ENCODE measurements at places on chromosomes 12 and 14. TPM values are rescaled to one million over a fixed set of nuclear protein-coding genes. Genes with fewer than 3 reads are reported as not detected.

DNA sequence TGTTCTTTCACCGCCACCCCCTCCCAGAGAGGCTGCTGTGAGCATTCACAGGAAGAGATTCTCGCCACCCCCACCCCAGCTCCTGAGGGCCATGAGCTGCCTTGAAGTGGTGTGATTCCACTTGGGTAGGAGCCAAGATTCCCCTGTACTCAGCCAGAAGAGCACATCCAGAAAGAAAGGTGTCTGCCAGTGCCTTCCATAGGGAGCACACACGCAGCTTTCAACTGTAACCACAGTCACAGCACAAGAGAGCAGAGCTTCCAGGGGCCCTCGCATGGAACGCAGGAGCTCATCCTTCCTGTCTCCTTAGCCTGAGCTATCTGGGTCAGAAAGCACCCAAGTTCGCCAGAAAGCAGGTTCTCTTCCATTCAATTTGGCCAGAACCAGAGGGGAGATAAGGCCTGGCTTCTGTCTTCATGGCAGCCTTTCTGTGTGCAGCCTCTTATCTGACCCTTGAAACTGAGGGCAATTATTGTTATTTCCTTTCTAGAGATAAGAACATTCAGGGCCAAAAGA, 66.6 kb upstream of the SCN8A start:
- DNase-seq, result no peak

DNA sequence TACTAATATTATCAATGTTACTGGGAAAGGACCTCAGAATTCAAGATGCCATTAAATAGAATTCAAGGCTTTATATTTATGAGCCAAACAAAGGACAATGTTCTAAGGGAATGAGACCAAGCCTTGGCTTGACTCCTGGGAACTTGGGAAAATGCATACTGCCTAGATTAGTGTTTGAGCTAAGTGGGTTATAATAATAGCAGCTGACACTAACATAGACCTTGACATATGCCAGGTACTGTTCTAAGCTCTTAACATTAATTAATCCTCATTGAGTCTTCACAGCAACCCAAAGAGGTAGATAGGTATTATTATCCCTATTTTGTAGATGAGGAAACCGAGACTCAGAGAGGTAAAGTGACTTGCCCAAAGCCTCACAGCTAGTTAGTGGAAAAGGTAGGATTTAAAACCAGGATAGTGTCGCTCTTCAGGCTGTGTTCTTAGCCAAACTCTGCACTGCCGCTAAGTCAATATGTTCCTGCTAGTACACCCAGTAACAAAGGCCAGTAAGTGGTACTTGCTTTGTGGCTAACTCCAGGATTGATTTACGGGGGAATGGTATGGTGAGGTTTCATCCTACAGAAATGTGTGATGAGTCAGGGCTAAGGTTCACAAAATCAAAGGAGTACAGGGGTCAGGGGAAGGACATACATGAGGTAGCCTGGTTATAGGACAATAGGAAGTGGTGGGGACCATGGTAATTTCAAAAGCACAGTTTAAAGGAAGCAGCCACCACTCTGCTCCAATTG, 35.8 kb upstream of the PRKAB1 start:
- no peak for DNase-seq

GRCh38 chr12:10690906-10691305, 17.1 kb upstream of the STYK1 start:
- no peak for DNase-seq

DNA sequence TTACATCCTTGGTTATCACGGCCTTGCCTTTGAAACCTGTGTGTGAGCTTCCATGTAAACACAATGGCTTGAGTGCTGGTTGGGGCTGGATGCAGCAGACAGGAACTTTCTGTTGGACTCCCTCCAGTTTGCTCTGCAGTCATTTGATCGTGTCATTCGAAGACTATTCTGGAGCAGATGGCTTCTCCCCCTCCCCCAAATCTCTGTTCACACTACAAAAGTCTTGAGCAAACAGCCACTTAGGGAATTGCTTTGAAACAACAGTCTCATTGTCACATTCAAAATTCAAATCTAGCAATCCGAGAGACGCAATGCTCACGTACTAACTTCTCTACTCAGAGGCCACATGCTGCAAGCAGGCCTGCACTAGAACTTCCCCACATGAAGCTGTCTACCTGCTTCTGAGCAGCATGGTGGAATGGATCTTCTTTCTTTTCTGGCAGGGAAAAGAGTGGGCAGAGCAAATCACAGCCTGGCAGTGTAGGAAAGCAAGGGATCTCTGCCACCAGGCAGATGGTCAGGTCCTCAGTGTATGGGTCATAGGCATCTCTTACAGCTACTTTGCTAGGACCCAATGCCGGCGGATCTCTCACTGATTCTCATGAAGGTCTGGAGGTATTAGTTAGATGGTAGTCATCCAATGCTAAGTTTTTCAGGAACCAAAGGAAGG, 214.2 kb downstream of the PPM1H start:
- no peak for DNase-seq

- no peak for DNase-seq
Observed at GRCh38 chr14:71267007-71267513, 359.8 kb downstream of the PCNX1 start.

- no peak for DNase-seq
Observed at GRCh38 chr12:3243376-3244084, 166.4 kb downstream of the TSPAN9 start.

GRCh38 chr12:41407232-41407799, 219.2 kb downstream of the PDZRN4 start:
- DNase-seq, result no peak

DNA sequence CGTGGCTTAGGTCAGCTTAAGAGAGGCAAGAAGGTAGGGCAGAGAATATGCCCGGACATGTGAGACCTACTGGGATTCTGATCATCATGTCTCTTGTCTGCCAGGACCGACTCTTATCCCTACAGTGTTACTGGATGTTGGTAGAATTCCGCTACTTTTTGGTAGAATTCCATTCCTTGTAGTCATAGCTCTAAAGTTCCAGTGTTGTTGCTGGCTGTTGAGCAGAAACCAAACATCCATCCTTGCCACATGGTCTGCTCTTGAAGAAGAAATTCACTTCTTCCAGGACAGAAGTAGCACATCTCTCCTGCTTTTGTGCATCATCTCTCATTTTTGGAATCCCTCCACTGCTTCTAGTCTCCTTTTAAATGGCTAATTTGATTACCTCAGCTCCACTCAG, 453.7 kb downstream of the RPL10L start:
- no peak for DNase-seq

- DNase-seq, result no peak
Observed at GRCh38 chr12:32445356-32445755, 46.0 kb downstream of the FGD4 start.

DNA sequence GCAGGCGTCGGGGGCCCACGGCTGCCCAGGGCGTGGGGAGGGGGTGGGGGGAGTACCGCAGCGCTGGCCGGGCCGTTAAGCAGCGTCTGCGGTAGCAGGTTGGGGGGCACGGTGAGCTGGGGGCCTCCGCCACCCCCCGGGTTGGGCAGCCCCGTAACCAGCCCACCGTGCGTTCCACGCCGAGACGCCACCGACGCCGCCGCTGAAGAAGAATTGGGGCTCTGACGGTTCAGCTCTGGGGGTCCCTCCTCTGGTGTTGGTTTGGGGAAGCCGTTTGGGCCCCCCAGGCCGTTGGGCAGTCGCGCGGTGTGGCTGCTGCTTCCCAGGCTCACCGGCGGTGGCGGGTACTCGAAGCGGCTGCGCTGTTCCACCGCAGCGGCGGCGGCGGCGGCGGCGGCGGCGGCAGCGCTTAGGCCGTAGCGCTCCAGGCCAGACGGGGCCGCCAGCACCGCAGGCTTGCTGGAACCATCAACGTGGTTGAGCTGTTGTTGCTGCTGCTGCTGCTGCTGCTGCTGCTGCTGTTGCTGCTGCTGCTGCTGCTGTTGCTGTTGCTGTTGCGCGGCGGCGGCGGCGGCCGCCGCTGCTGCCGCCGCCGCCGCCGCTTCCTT, 1.5 kb downstream of the IRF2BPL start:
- no peak for DNase-seq

GRCh38 chr12:132453361-132454192, 36.4 kb upstream of the FBRSL1 start:
- DNase-seq, result no peak

DNA sequence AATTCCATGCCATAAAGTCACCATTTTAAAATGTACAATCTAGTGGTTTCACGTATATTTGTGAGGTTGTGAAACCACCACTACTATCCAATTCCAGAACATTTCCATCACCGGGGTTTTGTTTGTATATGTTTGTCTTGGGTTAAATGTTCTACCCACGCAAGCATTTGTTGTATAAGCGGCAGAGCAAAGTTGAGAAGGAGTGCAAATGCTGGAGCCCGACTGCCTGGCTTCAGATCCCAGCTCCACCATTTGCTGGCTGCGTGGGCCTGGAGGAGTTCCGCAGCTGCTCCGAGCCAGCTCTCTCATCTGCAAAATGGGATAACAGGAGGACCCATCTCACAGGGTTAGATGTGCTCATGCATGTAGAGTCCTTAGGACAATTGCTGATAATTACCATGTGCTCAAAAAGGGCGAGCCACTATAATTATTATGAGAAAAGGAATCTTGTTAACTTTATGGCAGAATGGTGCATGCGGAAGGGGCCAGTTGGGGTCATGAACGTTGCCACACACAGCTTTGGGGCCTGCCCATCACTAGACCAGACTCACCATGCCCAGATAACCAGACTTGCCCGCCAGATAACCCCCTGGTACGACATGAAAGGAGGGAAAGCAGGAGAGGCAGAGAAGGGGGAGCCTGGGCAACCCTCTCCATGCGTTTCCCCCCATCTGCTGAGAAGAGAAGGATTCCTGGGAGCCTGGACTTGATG, 6.4 kb downstream of the ACTN1 start:
- DNase-seq, result no peak

GRCh38 chr14:91211017-91211416, 33.5 kb downstream of the GPR68 start:
- DNase-seq, result no peak

DNA sequence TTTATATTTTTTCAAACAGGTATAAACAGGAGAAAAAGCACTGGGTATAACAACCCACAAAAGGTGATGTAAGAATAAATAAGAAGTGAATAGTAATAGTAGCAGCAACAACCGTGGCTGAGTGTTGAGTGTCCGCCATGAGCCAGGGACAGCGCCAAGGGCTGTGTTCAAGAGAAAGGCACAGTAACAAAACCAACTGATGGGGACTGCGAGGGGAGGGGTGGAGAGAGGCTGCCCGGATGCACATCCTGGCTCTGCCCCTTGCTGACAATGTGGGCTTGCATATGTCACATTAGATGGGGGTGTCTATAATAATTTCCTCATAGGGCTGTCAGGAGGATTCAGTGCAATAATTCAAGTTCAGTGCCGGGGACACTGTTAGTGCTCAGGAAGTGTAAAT, 912.4 kb downstream of the VRK1 start:
- no peak for DNase-seq

DNA sequence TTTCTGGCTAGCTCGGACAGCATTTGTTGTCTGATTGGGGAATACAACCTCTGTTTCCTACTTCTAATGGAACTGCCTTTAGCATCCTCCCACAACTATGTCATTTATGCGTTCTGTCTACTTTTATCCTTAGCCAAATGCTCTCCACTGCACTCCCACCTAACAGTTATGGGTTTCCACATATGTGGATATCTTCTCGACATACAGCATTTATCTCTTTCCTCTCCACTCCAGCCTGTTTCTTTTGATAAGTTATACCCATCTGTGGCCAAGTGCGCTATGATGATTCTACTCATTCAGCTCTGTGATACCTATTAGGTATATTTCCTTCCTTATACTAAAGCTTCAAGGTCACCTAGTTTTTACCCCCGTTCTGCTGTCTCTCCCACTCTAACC, 122.2 kb upstream of the NAP1L1 start:
- no peak for DNase-seq

GRCh38 chr14:65832431-65833266, 420.1 kb downstream of the FUT8 start:
- no peak for DNase-seq

DNA sequence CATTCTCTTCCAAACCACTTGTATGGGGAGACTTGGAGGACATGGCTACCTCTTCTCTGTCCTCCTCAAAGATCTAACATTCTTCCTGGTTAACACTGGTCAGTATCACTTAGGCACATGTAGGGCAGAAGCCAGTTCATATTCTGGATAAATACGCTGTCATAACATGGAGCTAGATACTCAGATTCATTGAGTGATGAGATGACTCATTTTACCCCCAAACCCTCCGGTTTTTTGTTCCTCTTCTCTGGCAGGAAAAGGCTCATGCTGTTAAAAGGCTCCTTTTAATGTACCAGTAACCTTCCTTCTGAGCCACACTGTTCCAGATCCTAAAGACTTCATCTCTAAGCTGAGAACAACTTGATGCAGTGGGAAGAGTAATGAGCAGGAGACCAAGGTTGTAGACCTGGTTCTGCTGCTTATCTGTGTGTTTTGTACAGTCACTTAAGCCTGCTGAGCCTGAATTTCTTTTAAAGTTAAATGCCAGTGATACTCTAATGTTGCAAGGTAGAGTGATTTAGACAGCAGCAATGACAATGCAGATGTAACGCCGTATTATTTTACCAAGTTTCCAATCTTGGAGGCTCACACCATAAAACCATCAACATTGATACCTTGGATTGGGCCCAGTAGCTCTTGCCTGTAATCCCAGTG, 57.3 kb upstream of the ELK3 start:
- DNase-seq, result no peak

DNA sequence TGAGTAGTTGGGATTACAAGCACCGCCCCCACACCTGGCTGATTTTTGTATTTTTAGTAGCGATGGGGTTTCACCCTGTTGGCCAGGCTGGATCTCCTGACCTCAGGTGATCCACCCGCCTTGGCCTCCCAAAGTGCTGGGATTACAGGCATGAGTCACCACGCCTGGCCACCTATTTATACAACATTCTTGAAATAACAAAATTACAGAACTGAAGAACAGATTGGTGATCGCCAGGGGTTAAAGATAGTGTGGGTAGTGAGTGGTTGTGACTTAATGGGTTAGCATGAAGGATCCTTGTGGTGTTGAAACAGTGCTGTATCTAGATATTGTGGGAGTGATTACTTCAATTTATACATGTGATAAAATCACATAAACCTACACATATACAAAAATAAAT, 7.4 kb downstream of the GLIPR1L1 start:
- DNase-seq, result no peak

Gene HOXC11
- not detected for total RNA-seq

Gene ASB8
- total RNA-seq, result 33.6 TPM

Gene B3GNT4
- not detected for total RNA-seq

Gene RASSF9
- 3.6 TPM for total RNA-seq

Gene PLCZ1
- not detected for total RNA-seq

Gene NRL
- 3.3 TPM for total RNA-seq

Gene MGAT4C
- 0.34 TPM for total RNA-seq
